T-helper 1 cell (primary cell): ENCODE measurements at places on chromosomes 13 and 19.

GRCh38 chr13:34207872-34208271 is 389.9 kb downstream of the RFC3 start:
- no peak for DNase-seq

DNA sequence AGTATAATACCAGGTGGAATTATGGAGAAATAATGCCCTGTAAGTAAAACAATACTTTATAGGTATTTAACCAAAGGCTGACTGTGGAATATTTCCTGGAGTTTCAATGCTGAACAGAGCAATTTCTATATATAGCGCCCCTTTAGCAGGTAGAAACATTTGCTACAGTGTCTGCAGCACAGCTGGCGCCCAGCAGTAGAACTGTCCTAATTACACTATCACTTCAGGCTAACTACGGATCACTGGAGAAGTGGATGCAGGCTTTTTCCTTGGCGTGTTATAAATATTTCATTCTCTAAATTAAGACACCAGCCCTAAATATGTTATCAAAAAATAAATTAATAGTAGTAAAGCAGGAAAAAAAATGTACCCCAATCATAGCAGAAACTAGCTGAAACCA is 3.1 kb downstream of the SHISA2 start:
- DNase-seq = no peak

- no peak for DNase-seq
Observed at GRCh38 chr13:102875256-102875655, 29.4 kb downstream of the ERCC5 start.

GRCh38 chr19:10388957-10389356 is 8.6 kb upstream of the TYK2 start:
- peak; percentile 84 for DNase-seq

- no peak for DNase-seq
Observed at GRCh38 chr19:46269101-46269500, 27.7 kb upstream of the HIF3A start.

DNA sequence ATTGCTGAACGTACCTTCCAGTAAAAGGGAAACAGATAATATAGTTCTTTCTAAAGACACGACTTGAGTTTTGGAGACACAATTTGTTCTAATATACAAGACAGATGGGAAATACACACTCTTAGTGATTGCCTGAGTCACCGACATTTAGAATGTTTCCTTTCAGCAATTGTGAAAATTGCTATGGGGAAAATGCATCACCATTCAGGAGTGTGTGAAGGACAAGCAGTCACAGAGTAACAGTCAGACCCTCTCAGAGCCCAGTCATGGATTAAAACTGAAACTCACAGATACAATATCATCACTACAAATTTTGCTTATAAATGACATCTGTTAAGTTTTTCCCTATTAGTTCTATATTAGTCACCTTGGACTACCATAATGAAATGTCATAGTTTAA is 286.1 kb downstream of the SPRY2 start:
- DNase-seq = no peak

- DNase-seq = no peak
Observed at GRCh38 chr13:101490406-101491015, 38.0 kb downstream of the ITGBL1 start.

DNA sequence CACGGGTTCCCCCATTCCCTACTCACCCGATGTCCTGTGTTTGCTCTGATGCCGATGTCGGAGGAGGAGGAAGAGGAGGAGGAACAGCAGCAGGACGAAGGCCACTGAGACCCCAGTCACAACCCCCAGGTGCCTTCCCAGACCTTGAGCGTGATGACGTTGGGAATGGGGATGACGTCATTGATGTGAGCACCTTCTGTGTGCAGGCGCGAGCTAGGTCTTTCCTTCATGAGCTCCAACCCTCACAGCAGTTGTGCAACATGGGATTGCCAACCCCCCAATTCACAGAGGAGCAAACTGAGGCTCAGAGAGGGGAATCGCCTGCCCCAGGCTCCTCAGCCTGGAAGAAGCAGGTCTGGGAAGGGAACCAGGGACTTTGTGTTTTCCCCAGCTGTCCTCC is 4.2 kb downstream of the LILRB5 start:
- DNase-seq = no peak

GRCh38 chr13:92727118-92727517 is 499.5 kb upstream of the GPC6 start:
- DNase-seq = no peak

GRCh38 chr19:33391631-33392249 is 18.2 kb downstream of the CEBPG start:
- DNase-seq = no peak

DNA sequence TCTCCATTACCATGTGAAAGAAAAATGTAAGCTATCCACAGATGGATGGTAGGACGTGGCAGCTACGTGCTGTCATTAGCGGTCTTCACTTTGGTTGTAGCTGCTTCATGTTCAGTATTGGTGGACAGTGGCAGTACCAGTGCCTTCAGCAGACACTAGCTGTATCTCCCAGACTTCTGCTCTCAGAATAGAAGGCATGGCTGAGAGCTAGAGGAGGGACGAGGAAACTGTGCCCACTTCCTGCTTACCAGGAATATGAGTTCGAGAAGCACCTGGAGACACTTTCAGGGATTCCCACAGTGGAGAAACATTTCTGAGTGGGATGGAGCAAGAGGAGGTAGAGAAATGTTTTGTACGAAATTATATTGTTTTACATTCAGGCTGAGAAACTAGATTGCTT is 6.9 kb upstream of the SHISA2 start:
- no peak for DNase-seq

GRCh38 chr13:20779405-20779804 is 5.6 kb upstream of the EEF1AKMT1 start:
- DNase-seq = no peak

DNA sequence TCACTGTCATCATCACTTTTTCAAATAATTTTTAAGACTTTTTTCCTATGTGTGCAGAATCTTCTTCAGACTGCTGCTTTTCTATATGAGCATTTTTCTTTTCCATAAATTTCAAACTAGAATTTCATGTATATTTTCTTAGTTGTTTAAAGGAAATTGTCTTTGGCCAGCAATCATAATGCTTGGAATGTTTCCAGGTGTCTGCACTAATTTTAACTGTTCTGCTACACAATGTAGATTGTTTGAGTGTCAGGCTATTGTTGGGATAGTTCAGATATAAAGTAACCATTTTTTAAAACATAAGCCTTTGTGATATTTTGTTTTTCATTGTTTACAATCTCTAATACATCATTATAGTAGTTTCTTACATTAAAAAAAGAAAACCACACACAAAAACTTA is 1418.5 kb downstream of the EFNB2 start:
- no peak for DNase-seq
